Heart right ventricle (tissue), 16 donors: ENCODE measurements at places on chromosomes 4 and X.

- peak; percentile 62 for DNase-seq
Observed at GRCh38 chrX:41085512-41085877, 250 bp downstream of the USP9X start.

GRCh38 chr4:140174543-140174942 is 20.6 kb upstream of the MAML3 start:
- no peak for DNase-seq

DNA sequence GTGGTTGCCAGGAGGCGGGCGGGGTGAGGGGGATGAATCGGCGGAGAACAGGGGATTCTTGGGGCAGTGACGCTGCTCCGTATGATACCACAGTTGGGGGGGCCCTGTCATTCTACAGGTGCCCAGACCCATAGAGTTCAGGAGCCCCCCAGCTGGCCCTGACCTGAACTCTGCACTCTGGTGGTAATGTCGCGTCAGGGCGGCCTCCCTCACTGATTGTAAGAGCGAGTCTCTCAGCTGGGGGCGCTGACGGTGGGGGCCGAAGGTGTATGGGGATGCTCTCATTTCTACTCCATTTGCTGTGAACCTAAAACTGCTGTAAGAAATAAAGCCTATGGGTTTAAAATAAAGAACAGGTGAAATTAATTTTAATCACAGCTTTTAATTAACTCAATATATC is 91.8 kb upstream of the PSAPL1 start:
- DNase-seq = no peak

- no peak for DNase-seq
Observed at GRCh38 chr4:19776021-19776459, 475.7 kb upstream of the SLIT2 start.

- peak; percentile 82 for DNase-seq
Observed at GRCh38 chr4:124713185-124713592, 657 bp upstream of the ANKRD50 start.

- no peak for DNase-seq
Observed at GRCh38 chr4:56085275-56085674, 136.5 kb downstream of the CEP135 start.

- no peak for DNase-seq
Observed at GRCh38 chr4:172584816-172585215, 583.8 kb upstream of the GALNT7 start.

DNA sequence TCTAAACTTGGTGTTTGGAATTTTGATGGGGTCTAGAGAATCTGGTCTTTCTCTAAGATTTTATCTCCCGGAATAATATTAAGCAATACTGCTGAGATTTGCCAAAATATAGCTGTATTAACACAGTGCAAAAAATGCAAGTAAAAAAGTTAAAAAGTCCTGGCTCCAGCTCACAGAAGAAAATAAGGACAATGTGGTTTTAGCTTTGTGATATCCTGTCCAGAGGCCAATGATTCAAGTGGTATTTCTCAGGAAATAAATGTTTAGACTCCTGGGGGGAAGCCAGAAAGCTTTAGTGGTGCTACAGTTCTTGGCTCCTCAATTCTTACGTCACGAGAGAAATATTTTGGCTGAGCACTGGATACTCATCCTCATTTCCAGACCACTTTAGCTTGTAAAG is 40.9 kb upstream of the IL13RA2 start:
- peak; percentile 30 for DNase-seq

- no peak for DNase-seq
Observed at GRCh38 chr4:22683726-22684125, 9.0 kb upstream of the GBA3 start.

DNA sequence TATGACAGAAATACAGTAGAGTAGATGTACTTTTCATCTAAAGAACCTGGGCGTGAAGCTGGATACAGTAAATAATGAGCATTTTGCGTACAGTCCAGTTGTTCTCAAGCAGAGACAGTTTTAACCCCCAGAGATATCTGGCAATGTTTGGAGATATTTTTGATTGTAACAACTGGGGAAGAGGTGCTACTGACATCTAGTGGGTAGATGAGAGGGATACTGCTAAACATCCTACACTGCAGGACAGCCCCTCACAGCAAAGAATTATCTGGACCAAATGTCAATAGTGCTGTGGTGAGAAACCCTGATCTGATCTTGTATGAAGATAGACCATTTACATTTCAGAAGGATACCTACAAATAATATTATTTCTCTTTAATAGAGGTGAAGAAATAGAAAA is 200.2 kb upstream of the FAM47A start:
- no peak for DNase-seq

DNA sequence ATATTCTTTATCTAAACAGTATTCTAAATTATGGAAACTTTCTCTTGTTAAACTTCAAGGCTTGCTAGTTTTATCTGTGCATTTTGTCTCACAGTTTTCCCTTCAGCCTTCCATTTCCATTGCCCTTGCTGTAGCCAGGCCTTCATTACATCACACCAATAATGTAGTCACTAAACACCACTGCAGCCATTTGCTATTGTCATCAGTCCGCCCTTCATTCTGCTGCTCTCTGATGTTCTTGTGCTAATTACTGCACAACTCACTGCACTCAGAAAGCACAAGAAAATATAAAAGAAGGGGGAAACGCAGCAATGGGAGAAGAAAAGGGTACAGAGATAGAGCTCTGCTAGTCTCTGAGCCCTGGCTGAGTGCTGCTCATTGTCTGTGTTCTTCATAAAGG is 239.6 kb upstream of the FSTL5 start:
- DNase-seq = no peak

DNA sequence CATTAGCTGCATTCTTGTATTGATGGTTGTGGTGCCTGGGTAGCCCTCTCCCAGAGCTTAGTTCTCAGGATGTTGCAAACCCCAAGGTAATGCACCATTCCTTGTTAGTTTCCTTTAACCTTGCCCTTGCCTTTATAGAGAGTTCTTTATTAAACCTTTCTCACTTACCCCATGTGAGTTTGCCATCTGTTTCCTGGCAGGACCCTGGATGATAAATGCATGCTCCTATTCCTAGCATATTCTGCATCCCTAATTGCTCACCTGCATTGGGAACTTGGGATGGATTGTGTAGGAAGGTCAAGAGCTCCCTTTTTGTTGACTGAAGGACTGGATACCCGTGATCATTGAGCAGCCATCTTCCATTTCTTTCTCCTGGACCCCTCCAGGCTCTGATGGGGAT is 59.9 kb upstream of the AP1S2 start:
- no peak for DNase-seq

- DNase-seq = no peak
Observed at GRCh38 chr4:137531168-137531985, 917 bp downstream of the PCDH18 start.

GRCh38 chr4:103721251-103721650 is 1.5 kb upstream of the TACR3 start:
- no peak for DNase-seq

- DNase-seq = peak; percentile 7
Observed at GRCh38 chrX:45771560-45772340, 571.1 kb upstream of the DIPK2B start.

- no peak for DNase-seq
Observed at GRCh38 chr4:20305976-20306375, 54.3 kb downstream of the SLIT2 start.

DNA sequence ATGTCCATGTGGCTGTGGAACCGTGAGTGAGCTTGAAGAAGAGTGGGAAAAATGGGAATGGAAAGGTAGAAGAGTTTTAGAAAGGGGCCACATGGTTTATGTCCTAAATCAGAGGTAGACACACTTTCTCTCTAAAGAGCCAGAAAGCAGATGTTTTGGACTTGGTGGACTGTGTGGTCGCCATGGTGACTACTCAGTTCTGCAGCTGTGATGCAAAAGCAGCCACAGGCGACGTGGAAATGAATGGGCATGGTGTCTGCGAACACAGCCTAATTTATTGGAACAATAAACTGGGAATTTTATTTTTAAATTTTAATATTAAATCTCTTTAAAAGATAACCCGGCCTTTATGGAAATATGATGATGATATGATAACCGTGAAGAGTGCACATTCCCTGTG is 386.0 kb upstream of the FAT1 start:
- no peak for DNase-seq

GRCh38 chr4:25938787-25939186 is 24.8 kb downstream of the SMIM20 start:
- peak; percentile 48 for DNase-seq

DNA sequence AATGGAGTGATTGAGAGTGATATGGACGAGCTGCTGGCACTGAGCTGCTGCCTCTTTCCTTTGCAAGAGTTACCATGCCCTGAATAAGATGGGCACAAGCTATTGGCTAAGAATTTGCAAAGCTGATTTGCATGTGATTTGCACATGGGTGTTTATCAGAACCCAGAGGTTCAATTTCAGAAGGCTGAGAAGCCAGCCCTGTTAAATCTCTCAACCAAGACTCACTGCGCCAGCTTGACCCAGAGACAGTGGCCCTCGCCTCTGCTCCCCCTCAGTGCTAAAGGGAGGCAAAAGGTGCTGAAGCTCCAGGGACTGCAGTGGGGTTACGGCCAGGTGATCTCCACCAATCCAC is 701 bp downstream of the ARHGAP4 start:
- DNase-seq = no peak

DNA sequence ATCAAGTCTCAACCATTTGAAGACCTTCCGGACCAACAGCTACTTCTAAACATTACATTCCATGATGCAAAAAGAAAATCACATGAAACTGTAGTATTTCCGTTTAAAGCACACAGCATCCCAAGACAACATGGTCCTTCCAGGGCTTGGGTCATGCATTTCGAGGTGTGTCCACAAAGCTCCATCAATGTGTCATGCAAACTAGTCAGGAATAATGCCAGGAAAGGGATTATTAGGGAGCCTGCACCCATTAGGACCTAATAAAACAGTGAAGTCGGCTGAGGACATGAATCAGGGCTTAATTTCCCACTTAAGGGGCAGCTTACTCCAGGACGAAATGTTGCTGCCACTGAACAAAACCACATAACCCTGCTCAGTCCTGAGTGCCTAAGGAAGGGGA is 177.9 kb downstream of the TSPAN5 start:
- DNase-seq = no peak

GRCh38 chrX:12824944-12825343 is 33.7 kb downstream of the PRPS2 start:
- no peak for DNase-seq

DNA sequence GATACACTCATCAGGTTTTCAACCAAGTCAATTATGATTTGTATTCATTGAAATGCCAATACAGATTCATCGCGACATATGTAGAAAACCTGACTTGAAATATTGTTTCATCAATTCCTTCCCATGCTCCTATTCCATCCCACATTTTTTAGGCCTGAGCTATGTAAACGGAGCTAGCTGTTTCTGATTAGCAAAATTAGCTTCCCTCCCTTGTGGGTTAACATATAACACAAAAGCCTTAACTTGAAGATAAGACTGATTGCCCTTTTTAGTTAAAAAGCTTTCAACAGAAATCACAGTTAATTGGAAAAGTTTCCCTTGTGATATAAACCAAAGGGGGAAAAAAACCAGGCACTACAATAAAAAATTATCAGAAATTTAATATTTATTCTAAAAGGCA is 32.8 kb upstream of the DCLK2 start:
- no peak for DNase-seq

DNA sequence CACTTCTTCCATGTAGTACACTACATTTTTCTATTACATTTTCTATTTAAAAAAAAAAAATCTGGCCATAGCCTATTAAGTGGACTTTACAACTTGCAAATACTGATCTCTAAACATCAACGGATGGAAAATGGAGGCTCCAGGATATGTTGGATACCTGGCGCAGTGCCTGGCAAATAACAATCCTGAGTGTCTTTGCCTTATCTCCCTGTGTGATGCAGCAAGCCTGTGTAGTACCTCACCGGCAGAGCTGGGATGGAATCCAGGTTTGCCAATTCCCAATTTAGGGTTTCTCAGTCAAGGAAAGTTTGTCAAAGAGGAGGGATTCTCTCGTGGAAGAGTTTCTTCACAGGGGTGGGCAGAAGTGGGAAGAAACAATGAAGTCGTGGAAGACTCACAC is 93.2 kb downstream of the KDR start:
- no peak for DNase-seq

- DNase-seq = no peak
Observed at GRCh38 chr4:76302826-76303438, 3.6 kb upstream of the STBD1 start.

GRCh38 chr4:37802068-37802666 is 24.3 kb upstream of the PGM2 start:
- peak; percentile 53 for DNase-seq

DNA sequence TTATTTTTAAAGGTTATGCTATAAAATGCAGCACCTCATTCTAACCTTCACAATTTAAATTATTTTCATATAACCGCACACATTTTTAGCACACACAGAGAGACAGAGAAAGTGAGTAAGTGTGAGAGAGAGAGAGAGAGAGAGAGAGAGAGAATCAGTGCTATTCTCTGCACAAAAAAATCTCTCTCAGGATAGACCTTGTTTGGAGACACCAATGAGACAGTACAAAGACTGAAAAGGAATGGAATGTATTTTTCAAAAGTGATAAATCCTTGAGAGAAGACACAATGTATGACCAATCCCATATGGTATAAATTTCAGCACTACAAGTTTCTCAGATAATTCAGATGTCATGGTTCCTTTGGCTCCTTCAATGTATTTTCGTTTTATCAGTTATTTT is 132.1 kb upstream of the PCDH18 start:
- DNase-seq = no peak

GRCh38 chr4:6609415-6610079 is 30.9 kb upstream of the MRFAP1 start:
- no peak for DNase-seq

DNA sequence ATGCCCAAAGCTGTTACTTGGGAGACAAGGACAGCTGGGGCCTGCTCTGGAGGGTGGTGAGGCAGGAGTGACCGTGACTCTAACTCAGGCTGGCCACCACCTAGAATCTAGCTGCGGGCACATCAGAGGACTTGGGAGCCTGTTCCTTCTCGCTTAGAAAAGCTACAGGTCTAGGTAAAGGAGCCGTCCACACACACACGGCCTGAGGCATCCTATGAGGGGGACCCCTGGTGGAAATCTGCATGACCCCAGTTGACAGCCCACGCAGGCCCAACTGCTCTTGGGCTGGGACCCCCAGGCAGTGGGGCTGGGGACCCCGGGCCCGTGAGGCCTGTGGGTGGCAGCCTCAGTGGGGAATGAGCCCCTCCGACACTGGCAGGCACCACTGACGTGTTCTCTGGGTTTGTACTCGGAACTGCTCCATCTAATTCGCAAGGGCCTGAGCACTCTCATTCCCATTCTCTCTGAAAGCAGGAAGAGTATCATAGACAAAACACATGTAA is 75.6 kb downstream of the ACOX3 start:
- DNase-seq = no peak

DNA sequence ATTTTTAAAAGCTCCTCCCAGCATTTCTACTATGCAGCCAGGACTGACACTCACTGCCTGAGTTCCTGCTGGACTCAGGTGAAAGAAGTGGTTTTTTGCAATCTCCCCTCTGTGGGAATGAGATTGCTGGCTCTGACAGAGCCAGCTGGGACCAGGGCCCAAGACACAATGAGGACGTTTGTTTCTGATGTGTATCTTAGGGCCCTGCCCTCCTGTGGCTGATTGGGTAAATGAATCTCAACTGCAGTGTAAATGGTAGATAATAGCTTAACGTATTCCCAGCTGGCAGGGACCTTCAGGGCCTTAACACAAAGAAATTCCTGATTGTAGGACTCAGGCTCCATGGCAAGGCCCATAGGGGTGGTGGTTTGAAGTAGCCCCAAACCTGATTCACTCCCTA is 85.8 kb upstream of the PRPS1 start:
- no peak for DNase-seq

- no peak for DNase-seq
Observed at GRCh38 chrX:28324321-28324721, 262.9 kb upstream of the IL1RAPL1 start.
